ENCODE measurements at places on chromosomes 6 and 20.

DNA sequence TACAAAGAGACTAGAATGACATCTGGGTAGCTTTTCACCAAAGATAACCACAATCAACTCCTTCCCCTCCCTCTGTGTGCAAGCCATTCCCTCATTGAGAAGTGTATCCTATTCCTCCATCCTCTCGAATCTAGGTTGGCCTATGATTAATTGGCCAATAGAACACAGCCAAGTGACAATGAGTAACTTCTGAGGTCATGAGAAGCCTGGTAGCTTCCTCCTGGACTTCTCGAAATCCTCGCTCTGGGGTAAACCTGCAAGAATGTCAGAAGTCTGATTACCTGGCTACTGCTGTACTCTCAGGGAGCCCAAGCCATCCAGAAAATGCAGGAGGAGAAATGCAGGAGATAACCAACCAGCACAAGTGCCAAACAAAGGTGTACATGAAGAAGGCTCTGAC, 13.1 kb downstream of the ARHGAP18 start:
- DNase-seq = no peak

DNA sequence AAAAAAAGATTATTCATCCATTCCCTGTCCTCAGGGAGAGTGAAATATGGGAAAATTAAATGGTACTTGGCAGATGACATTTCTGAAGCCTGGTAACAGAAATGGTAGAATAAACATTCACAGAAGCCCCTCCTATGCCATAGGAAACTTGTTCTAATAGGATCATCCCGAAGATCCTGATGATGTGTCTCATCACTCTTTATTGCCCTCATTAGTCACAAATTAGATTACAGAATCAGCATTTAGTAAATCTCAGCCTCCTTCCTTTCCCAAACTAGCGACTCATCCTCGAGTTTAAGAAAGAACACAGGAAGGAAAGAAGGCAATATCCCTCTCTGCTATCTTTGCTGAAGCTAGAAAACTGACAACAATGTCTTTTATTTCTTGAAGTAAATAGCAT, 154.4 kb downstream of the TMEM200A start:
- DNase-seq = no peak

GRCh38 chr6:46390153-46390876, 100.9 kb downstream of the RCAN2 start:
- DNase-seq = no peak

- no peak for DNase-seq
Measured at GRCh38 chr20:21342656-21343345, 39.7 kb downstream of the XRN2 start.
